ENCODE measurements at places on chromosomes 7 and 10.

DNA sequence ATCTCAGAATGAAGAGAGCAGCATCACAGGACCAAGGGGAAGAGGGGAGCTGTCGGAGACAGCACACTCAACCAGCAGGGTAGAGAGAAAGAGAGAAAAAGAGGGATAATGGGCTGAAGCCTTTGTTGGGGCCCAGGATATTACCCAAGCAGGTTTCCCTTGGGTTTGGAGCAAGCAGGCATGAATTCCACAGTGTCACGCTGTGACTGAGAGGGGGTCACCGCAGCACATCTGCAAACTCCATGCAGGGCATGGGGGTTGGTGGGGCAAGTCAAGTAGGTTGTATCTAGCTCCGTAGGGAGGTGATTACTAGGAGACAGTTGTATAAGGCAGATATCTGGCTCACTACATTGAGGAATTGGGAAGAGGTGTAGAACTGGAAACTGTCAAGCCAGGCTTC lies 42.2 kb upstream of the SEMA3E start:
- DNase-seq, result no peak

GRCh38 chr10:121539786-121540185 lies 58.5 kb downstream of the FGFR2 start:
- DNase-seq, result no peak

DNA sequence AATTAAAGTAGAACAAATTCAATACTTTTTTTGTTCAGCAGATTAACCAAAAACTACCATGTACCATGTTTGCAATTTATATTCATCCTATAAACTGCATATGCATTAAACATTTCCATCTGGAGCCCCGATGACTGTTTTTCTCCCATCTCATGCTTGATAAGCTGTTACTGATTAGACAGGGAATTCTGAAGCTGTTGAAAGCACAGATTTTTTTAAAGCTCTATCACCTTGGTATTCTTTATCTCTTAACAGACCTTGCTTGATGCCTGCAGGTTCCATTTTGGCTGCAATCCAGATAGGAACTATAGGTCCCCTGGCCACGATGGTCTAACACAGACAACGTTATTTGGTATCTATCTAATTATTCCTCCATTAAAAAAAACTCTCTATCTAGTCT lies 961.7 kb downstream of the CNTNAP2 start:
- DNase-seq, result no peak

GRCh38 chr10:24694086-24694485 lies 29.6 kb downstream of the ARHGAP21 start:
- DNase-seq, result no peak

- no peak for DNase-seq
Observed at GRCh38 chr7:27346531-27347275, 104.1 kb downstream of the EVX1 start.

DNA sequence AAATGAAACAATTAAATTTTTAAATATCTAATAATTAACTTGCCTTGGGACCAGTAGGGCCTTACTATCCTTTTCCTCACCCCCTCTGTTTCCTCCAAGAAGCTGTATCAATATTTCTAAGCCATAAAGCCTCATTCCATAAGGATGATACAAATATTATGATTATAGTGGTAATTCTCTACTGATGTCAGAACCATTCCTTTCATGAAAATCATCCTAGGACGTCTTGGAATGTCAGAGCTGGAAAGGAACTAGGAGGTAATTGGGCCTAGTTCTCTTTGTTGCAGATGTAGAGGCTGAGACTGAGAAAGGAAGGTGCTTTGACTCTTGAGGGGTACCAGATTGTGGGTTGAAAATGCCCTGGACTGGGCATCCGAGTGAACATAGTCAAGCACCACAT lies 766.7 kb upstream of the GHITM start:
- no peak for DNase-seq
